ENCODE measurements at places on chromosomes 7 and 10.

- peak; percentile 85 for DNase-seq
Observed at GRCh38 chr10:114043532-114044246, at the start of gene ADRB1. Gene ADRB1, plus strand, starts transcription at chr10:114043866. Its CDS starts 267 bp downstream, at chr10:114044133.

DNA sequence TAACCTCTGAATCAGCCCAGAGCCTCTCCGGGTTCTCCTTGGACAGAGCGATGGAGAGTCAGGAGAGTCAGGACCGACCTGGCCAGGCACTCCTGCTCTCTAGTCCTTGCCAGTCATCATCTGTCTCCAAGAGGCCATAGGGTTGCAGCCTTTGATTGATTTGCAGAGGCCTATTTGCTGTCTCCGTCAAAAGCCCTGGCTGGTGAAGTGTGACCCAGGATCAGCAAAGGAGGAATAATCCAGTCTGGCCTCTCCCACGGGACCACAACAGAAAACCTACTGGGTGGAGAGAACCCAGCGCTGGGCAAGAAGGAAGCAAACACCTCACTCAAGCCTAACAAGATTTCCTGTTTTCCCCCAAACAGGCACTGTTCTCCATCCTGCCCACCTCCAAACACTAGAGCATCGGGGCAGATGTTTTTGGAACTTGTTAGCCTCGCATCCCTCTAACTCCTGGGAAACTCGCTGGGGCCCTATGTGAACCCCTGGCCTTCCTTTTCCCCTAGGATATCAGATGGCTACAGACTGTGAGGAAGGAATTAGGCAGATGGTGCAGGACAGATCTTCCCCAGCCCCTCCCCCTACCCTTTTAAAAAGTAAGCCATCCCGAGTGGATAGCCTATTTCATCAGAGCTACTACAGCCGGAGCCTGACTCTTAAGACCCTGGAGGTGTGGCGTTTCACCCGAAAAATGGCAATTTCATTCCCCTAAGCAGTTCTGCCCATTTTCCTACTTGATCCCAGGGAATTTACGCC, 54.3 kb downstream of the PODXL start:
- DNase-seq: no peak

DNA sequence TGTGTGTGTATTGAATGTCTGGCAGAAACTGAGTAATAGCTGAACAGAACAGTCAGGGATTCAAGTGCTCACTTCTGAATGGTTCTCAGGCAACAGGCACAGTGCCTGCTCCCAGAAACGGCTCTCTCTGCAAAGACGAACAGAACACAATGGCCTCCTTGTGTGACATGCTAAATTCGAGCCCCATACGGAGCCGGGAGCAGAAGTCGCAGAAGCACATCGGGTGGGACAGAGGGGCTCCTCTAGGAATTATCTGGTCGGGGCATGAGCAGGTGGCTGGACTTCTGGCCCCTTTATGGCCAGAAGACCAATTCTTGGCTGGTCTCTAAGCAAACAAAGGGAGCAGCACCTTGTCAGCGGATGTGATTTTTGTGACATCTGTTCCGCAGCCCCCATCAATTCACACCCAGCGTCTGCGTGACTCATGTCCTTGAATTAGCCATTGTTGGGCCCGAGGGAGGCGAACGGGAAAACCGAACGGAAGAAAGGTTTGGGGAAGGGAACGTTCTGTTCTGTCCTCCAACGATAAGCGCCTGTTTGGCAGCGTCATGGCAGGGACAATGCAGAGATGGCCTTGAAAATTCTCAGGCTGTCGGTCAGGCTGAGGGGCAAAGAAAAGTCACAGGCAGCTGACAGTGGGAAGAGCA, 47.3 kb upstream of the NPTX2 start:
- DNase-seq: no peak

DNA sequence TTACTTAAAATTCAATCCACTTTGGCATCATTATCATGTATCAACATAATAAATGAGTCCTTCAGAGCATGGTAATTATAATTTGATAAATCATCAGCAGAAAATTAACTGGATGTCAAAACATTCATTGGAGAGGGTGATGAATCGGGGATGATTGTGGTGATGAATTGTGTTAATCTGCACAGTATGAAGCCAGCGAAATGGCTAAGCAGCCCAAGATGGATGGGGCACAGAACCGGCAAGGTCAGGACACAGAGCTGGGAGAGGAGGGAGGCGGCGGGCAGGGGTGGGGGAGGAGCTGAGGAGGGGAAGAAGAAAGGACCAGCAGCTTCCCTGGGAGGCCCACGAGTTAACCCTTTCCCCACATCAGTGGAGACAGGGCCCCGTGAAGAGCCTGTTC, 536.1 kb downstream of the LRMDA start:
- DNase-seq: no peak

DNA sequence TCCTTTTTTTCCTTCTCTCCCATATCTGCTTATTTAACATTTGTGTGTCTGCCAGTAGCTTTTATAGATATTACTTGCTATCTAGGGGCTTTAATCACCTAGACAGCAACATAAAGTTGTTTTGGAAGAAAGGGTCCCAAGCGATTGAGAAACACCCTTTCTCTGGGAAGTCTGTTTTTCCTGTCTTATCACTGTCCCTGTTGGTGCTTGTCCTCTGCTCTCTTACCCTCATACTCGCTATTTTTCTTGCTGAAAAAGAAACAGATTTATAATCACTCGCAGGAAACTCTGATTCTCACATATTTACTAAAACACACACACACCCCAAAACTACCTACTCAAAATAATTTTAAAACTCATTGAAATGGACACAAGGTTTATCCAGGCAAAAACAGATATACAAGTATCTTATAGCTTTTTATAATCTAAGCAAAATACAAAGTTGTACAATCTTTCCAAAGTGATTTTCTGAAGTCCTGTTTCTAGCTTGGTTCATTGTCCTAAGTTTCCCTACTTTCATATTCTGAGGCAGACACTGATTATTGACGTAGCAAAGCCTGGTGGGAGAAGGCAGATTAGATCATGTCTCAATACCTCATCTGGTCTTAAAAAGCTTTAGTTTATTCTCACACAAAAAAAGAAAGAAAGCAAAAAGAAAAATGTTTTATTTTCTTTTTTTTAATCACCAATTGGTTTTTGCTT, 157.3 kb downstream of the CACNA2D1 start:
- DNase-seq: no peak
